T-helper 2 cell treated with Interferon-gamma antibody and Interleukin-4, amounts not matched to agents 5 μg/mL and 100 μg/mL, for 36 hours (primary cell): ENCODE measurements at places on chromosomes 7 and 10.

- no peak for DNase-seq
Measured at GRCh38 chr7:85705076-85705475, 518.2 kb upstream of the SEMA3D start.

DNA sequence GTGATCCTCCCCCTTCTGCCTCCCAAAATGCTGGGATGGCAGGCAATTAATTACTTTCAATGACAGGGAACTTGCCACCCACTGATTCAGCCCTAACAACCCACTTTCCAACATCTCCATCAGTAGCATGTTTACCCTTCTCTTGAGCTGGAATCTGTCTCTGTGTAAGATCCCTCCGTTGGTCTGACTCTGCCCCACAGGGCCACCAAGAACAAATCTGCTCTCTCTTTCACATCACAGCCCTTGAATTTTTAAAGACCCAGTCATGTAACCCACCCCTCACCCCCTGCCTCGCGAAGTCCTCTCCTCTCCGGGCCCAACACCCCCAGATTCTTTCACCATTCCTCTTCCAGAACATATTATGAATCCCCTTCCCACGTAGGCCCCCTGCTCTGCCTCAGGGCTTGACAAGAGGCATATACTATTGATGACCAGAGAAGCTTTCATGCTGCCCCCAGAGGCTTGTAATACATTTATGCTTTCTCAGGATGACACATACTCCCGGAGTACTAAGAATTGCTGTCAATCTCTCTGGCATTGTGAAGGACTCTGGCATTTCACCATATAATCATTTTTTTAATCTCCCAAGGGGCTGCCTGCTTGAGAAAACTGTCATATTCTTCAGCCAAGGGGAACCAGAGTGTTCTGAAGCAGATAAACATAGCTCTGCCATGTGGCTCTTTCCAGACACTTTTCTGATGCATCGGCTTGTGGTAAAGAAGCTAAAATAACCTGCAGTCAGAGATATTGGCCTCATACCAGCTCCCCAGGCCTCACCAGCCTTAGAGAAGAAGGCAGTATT is 179.2 kb upstream of the AUTS2 start:
- no peak for DNase-seq

GRCh38 chr7:43825391-43825808 is 43.9 kb downstream of the MRPS24 start:
- no peak for DNase-seq

- no peak for DNase-seq
Measured at GRCh38 chr10:33781606-33782395, 447.3 kb upstream of the NRP1 start.

DNA sequence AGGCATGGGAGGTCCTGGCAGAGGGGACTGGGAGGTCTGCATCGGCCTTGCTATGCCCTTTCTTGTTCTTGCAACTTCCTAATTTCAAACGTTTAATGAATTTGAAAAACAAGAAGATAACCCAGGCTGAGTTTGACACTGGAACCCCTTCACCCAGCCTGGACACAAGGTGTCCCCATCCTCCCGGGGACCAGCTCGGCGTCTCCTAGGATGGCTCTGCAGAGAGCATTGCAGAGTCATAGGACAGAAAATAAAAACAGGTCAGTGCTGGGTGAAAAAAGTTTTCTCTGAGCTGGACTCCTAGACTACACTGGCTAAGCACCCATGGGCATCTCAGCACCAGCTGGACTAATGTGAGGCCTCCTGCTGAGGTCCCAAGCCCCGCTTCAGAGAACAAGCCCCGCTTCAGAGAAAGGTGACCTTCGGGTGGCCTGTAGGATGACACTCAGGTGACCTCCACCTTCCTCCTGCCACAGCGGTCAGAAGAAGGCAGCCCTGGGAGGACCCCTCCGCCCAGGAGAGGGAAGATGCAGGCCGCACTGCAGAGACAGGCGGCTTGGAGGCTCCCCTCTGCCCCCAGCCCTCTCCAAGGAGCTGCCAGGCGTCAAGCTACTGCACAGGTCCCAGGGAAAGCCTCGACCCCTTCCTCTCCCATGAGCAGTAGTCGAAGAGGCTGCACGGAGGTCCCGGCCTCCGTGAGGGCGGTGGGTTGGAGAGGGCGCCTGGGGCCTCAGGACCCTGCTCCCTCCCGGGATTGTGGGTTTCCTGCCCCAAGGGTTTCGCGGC is 9.3 kb upstream of the UNCX start:
- no peak for DNase-seq

GRCh38 chr7:24381894-24382505 is 98.0 kb downstream of the NPY start:
- no peak for DNase-seq

DNA sequence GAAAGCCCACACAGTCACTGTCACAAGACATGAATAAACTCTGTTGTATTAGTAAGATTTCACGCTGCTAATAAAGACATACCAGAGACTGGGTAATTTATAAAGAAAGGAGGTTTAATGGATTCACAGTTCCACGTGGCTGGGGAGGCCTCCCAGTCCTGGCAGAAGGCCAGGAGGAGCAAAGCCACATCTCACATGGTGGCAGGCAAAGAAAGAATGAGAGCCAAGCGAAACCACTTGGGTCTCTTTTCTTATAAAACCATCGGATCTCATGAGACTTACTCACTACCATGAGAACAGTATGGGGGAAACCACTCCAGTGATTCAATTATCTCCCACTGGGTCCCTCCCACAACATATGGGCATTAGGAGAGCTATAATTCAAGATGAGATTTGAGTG is 110.2 kb downstream of the ST8SIA6 start:
- DNase-seq, result no peak

GRCh38 chr7:48384180-48384752 is 213.0 kb downstream of the ABCA13 start:
- DNase-seq, result no peak

DNA sequence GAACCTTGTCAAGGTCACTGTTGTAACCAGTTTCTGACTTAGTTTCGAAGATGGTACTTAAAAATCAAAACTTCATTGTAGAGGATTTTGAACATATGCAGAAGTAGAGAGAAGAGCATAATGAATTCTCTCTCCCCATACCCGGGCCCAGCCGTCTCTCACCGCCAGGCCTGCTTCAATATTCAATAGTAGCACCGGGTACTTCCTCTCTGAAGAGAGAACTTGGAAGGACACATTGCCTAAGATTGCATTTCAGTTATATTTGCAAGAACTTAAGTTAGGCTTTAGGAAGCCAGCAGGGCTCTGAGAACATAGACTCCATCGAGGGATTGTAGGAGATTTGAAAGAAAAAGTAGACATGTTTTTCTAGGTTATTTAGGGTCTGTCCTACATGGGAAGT is 19.1 kb downstream of the LMTK2 start:
- no peak for DNase-seq

DNA sequence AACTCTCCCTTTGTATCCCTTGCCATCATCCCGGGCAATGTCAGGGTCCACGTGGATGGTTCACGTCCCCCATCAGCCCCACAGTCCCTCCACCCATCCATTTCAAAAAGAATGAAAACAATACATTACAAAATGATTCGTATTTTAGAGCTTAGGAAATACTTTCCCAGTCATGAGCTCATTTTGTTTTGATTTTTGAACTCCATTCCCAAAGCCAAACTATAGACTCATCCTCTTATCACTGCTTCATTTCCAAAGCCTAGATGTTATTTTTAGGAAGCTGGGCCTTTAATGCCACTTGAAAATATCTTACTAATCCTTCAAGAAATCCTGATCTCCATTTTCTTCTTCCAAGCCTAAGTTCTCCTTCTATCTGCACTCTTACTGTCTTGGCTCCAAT is 72.1 kb downstream of the WNT2 start:
- DNase-seq, result no peak

DNA sequence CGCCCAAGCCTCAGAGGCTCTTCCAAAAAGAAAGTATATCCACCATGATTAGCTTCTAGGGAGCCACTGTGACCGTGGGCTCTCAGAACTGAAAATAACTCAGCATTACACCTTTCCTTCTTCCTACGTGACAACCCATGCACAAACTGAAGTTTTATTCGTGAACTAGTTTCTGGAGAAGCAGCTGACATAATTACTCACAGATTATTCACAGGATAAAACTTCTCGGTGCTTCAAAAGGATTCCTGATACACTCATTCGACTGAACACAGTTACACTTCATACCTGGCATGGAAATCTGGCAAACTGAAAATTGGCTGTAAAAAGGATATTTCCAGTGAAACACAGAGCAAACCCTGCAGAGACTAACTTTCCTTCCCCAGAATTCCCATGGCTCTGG is 139.2 kb upstream of the PTER start:
- no peak for DNase-seq

GRCh38 chr7:24227603-24228359 is 56.2 kb upstream of the NPY start:
- peak; percentile 23 for DNase-seq

DNA sequence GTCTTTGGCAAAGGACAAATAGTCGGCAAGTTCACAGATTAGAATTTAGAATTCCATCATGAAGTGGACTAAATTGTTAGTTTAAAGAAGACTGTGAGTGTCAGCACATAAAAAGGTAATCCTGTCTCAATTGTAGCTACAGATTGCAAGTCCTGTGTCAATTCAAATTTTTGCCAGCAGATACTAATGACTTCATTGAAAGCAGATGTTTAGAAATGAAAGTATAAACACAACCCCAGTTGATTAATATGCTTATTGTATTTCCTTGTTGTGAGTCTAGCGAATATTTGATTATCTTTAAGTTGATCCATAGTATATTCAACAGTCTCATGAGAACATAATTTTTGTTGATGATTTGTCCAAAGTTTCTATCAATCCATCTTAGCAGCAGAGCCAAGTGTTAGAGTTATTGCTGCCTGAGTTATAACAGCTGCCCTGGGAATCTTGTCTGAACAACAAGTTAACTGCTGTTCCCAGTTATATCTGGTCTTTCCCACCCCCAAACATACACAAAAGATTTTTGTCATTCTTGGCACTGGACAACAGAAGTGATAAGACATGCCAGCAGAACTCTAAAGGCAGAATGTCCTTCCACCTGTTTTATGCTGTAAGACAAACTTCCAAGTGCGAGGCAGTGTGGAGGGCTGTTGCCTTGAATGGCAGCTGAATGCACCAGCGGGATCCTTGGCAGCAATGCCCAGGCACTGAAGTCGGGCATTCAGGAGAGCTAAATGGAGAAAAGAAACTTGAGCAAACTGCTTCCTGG is 21.3 kb upstream of the HERPUD2 start:
- DNase-seq, result no peak

- no peak for DNase-seq
Measured at GRCh38 chr7:101746314-101746713, 71.1 kb upstream of the CUX1 start.

DNA sequence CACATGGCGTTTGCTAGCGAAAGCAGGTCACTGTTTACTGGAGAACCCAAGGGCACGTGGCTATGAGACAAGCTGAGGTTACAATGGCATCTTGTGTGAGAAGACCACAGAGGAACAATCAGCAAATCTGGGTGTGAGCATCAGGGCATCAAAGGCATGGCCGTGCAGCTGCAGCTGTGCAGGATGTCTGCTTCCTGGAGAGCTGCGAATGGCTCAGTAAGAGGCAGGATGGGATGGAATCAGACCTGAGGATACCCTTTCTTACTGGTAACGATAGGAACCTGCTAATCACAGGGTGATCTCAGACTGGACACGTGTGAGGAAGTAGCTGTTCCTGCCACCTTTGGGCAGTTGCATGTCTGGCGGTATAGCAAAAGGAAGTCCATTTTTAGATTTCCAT is 119.5 kb downstream of the RNF216 start:
- no peak for DNase-seq

- peak; percentile 9 for DNase-seq
Measured at GRCh38 chr10:59622320-59623132, 87.1 kb downstream of the SLC16A9 start.

DNA sequence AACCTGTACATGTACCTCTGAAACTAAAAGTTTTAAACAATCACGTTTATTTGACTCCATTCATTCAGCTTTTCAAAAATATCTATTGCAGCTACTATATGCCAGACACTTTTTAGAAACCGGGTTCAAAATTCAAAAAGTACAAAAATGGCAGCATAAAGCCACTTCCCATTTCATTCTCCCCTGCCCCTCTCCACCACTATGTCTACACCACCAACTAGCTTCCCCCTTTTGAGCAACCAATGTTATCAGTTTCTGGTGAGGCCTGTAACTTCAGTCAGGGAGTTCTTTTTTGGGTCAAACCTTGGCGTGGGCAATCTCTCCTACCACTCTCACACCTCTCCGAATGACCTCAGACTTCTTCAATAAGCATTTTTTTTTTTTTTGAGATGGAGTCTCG is 11.5 kb upstream of the HHEX start:
- DNase-seq, result no peak

DNA sequence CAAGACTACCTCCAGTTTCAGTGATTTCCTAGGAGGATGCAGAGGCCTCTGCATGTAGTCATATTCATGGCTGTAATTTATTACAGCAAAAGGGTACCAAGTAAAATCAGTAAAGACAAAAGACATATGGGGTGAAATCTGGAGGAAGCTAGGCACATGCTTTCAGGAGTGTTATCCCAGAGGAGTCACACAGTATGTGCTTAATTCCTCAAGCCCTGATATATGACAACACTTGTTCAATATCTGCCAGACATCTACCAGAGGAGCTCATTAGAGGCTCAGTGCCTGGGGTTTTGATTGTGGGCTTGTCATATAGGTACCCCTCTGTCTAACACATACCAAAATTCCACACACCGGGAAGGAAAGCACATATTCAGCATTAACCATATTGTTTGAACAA is 283.8 kb downstream of the CXCL12 start:
- DNase-seq, result no peak

DNA sequence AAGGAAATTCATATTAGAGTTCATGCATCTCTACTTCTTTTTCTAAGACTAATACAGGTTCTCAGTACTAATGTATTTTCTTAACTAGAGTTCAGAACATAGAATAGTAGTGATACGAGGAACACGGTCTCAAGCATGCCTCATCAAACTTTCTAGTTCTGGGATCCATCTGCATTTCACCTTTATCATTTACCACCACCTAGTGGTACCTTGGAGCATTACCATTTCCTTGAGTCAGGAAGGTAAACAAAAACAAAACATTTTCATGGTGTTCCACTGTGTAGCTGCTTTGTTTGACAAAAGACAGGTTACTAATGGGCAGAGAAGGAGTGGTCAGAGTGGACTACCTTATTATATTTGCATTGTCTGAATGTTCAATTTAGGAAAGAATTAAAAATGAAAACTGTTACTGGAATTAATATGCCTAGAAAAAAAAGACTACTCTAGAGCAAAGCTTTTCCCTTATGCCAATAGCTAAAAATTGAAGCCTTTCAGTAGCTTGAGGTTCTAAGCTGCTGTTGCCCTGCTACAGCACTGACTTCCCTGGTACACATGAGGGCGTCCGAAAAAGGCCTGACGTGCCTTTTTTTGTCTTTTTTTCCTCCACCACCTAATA is 44.5 kb downstream of the STARD3NL start:
- no peak for DNase-seq
